ENCODE measurements at places on chromosomes 3 and 15.

GRCh38 chr3:106036696-106037095 is 167.9 kb upstream of the CBLB start:
- DNase-seq: no peak

- DNase-seq: no peak
These were observed 16.3 kb downstream of the TMEM43 start for GRCh38 chr3:14141144-14141543.

GRCh38 chr3:138898301-138898700 is 48.6 kb downstream of the FOXL2 start:
- DNase-seq: no peak

- no peak for DNase-seq
These were observed 39.0 kb downstream of the U2SURP start for GRCh38 chr3:143040261-143040879.

- no peak for DNase-seq
These were observed 69.4 kb downstream of the EXOG start for GRCh38 chr3:38565339-38566214.

DNA sequence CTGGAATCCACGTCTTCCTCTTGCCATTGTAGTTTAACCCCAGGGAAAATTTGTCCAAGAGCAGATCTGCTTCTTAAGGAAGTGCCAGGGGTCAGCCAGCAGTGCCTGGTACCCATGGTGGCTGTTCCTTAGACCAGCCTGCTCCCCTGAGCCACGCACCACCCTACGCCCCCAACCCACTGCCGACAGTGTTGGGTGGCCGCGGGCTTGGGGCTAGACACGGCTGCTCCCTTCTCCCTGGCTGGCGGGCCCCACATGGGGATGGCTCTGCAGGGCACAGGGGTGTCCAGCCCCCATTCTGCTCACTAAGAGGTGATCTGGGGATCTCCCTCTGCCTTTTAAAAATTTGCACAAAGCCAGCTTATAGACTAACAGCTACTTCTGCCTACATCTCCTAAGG is 104.8 kb downstream of the TMEM266 start:
- no peak for DNase-seq

GRCh38 chr3:65210026-65210814 is 522.4 kb upstream of the ADAMTS9 start:
- DNase-seq: no peak

DNA sequence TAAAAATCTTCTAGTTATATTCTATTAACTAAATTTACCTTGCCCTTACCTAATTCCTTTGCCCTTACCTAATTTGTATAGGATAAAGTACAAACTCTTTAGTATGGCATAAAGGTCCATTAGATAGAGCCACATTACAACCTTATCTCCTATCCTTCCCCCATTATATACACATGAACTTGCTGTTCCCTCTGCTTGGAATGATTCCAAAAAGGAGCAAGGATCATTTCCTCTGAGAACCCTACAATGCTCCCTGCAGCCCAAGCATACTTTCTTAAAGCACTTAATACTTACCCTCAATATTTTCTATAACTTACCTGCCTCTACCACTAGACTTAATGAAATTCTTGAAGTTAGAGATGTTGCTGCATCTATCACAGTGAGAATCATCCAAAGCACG is 118.9 kb upstream of the CCDC54 start:
- no peak for DNase-seq

- no peak for DNase-seq
These were observed 49.3 kb downstream of the STRIT1 start for GRCh38 chr3:155244216-155244615.

DNA sequence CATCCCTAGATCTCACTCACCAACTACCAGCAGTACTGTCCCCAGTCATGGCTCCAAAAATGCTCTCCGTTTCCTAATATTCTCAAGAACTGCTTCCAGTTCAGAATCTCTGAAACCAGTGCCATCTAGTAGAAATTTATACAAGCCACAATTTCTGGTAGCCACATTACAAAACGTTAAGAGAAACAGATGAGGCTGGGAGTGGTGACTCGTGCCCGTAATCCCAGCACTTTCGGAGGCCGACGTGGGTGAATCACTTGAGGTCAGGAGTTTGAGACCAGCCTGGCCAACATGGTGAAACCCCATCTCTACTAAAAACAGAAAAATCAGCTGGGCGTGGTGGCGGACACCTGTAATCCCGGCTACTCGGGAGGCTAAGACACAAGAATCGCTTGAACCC is 78.4 kb upstream of the RAD18 start:
- no peak for DNase-seq

DNA sequence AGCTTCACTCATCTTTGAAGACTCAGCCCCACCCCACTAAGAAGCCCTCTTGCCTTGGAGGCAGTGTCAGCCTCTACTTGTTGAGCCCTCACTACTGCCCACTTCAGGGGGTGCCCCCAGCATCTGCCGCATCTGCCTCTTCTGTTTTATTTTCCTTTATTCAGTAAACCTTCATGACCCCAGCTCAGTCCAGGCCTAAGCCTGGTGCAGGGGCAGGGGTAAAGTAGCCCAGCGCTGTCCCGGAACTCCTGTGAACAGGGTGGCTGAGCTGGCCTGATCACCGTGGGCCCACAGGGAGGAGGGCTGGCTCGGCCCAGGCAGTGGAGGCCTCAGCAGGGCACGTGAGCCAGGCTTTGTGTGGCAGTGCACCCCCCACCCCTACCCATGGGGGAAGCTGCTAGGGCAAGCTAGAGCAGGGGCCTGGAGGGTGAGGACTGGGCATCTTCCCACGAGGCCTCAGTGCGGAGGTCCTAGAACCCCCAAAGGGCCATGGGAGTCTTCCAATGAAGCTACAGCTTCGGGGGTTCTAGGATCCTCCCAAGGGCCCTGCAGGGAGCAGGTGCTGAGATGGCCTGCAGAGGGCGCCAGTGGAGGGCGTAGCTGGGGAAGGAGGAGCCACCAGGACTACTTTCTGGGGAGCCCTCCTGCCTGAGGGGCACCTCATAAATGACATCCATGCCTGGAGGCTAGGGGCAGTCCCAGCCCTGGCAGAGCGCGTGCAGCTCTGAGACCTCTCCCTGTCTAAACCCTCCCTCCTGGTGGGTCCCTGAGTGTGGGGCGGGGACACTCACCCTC is 36.0 kb downstream of the TSPAN3 start:
- no peak for DNase-seq

- no peak for DNase-seq
These were observed 143.2 kb downstream of the DOCK3 start for GRCh38 chr3:50817756-50818529.

Data from COLO829 (cell line).